Thoracic aorta (tissue), 2 donors: ENCODE measurements at places on chromosomes 1 and 21. TPM values are rescaled to one million over a fixed set of nuclear protein-coding genes. Genes with fewer than 3 reads are reported as not detected.

- no peak overlapping the region for H3K4me3 ChIP-seq
- H3K36me3 ChIP-seq, result no peaks in the 10 kb centered on the region
- DNase-seq, result no peak
- no peaks in the 10 kb centered on the region for H3K27me3 ChIP-seq
Observed at GRCh38 chr1:170321113-170321512, 175.4 kb downstream of the NTMT2 start.

GRCh38 chr1:113975211-113975895, 3.9 kb upstream of the OLFML3 start:
- H3K4me3 ChIP-seq, result no peak overlapping the region
- H3K36me3 ChIP-seq, result peaks cover 23% of the 10 kb centered on the region
- no peak for DNase-seq
- H3K4me1 ChIP-seq, result peaks cover 42% of the 10 kb centered on the region
- no peak overlapping the region for H3K27ac ChIP-seq

DNA sequence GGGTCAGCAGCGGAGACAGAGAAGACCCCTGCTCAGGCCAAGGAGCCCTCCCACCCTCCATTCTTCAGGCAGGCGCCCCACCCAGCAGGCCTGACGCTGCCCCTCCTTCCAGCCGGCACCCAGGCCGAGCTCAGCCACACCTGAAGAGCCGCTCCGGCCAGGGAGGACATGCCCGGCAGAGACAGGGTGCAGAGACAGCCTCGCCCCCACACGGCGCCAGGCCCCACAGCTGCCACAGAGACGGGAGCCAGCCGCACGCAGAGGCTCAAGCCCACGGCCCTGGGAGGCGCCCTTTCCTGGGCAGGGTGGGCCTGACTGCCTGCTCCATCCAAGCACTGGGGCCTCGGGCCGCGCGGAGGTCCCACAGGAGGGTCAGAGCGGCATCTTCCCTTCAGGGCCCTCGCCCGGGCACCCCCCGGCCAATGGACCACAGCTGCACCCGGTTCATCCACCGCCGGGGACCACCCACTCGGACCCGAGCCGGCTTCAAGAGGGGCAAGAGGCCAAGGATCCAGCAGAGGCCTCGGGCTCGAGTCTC, 5.2 kb downstream of the TTLL10 start:
- no peaks in the 10 kb centered on the region for H3K27me3 ChIP-seq
- no peaks in the 10 kb centered on the region for H3K36me3 ChIP-seq
- H3K4me1 ChIP-seq, result no peaks in the 10 kb centered on the region
- no peak overlapping the region for H3K27ac ChIP-seq
- no peak overlapping the region for H3K4me3 ChIP-seq
- DNase-seq, result no peak

DNA sequence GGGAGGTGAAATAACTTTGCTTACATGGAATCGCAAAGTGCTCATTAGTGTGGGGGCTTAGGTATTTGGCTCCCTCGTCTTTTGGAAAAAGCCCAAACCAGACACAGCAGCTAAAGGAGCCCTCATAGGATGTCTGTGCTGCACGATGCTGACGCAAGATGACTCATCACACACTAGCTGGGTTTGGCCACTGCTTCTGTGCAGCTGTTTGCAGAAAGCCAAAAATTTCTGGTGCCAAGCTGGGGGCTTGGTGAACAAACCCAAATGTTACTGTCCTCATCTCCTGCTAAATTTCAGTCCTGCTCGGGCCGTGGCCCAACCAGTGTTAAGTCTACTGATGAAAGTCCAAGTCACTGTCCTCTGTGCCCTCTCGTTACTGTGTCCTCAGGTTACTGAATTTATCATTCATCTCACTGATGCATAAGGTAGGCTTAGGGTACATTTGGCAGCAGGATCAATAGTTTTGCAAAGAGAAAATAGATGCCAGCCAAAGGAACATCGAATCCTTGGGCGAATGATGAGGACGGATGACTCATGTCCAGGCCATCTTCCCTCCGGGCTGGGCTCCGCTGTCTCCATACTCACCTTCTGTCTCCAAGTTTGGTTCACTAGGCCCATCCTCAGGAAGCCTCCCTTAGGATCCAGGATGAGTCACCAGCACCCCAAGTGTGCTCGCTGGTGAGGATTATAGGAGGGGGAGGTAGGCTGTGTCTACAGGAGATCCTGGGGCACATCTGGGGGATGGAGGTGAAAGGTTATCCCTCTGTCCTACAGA, 177.7 kb downstream of the ADSS2 start:
- H3K27ac ChIP-seq, result no peak overlapping the region
- H3K36me3 ChIP-seq, result no peaks in the 10 kb centered on the region
- peak overlapping the region; percentile 43 for H3K4me3 ChIP-seq
- peaks cover 7% of the 10 kb centered on the region for H3K4me1 ChIP-seq
- no peaks in the 10 kb centered on the region for H3K27me3 ChIP-seq
- peak; percentile 23 for DNase-seq

Gene PLEKHA6
- 6.9 TPM for total RNA-seq

Gene RAVER2
- total RNA-seq, result 18.3 TPM

Gene NUP210L
- total RNA-seq, result 0.14 TPM

Gene TBX15
- total RNA-seq, result 6.8 TPM
